Left ventricle myocardium inferior (tissue), 1 donor: ENCODE measurements at places on chromosomes 2 and 18. TPM values are rescaled to one million over a fixed set of nuclear protein-coding genes. Genes with fewer than 3 reads are reported as not detected.

The LDLRAD4 gene
- total RNA-seq, result 43.3 TPM

The CRYBA2 gene
- not detected for total RNA-seq

The ZSWIM2 gene
- not detected for total RNA-seq

The MGAT4A gene
- 18.4 TPM for total RNA-seq

GRCh38 chr2:65863713-65864112 is 431.3 kb upstream of the SPRED2 start:
- no peak overlapping the region for H3K27ac ChIP-seq
- H3K27me3 ChIP-seq, result peaks cover 35% of the 10 kb centered on the region
- no peaks in the 10 kb centered on the region for H3K4me1 ChIP-seq
- H3K36me3 ChIP-seq, result no peaks in the 10 kb centered on the region
- DNase-seq, result no peak

- H3K4me1 ChIP-seq, result no peaks in the 10 kb centered on the region
- no peaks in the 10 kb centered on the region for H3K36me3 ChIP-seq
- no peak for DNase-seq
- no peak overlapping the region for H3K4me3 ChIP-seq
These were observed 23.8 kb upstream of the PXDN start for GRCh38 chr2:1767939-1768691.

GRCh38 chr18:40752316-40752715 is 1202.7 kb upstream of the PIK3C3 start:
- no peaks in the 10 kb centered on the region for H3K27me3 ChIP-seq
- no peaks in the 10 kb centered on the region for H3K36me3 ChIP-seq
- H3K27ac ChIP-seq, result no peak overlapping the region
- no peaks in the 10 kb centered on the region for H3K4me1 ChIP-seq
- no peak overlapping the region for H3K4me3 ChIP-seq

GRCh38 chr18:21262244-21262643 is 20.2 kb downstream of the GREB1L start:
- H3K4me3 ChIP-seq, result no peak overlapping the region
- H3K27ac ChIP-seq, result no peak overlapping the region

DNA sequence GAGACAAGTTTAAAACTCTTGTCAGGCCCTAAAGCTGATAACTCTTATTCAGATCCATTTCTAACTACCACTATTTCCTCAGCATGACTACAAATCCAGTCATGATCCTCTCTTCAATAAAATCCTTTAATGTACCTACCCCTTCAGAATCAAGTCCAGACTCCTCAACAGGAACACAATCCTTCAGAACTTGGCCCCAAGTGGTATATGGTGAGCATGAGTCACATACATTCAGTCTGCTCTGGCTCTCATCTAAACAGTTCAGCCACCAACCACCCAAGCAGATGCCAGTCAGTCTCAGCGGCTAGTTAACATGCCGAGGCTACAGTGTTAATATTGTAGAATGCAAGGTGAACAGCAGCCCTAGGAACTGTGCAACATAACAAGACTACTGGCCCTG is 9.7 kb downstream of the LMAN2L start:
- no peaks in the 10 kb centered on the region for H3K27me3 ChIP-seq
- no peak for DNase-seq
- peaks cover 86% of the 10 kb centered on the region for H3K36me3 ChIP-seq
- H3K27ac ChIP-seq, result peak overlapping the region; percentile 41
- H3K4me3 ChIP-seq, result no peak overlapping the region
